ENCODE measurements at places on chromosomes 6 and 20.

GRCh38 chr20:38751360-38751976, 3.2 kb downstream of the ACTR5 start:
- no peak for DNase-seq

DNA sequence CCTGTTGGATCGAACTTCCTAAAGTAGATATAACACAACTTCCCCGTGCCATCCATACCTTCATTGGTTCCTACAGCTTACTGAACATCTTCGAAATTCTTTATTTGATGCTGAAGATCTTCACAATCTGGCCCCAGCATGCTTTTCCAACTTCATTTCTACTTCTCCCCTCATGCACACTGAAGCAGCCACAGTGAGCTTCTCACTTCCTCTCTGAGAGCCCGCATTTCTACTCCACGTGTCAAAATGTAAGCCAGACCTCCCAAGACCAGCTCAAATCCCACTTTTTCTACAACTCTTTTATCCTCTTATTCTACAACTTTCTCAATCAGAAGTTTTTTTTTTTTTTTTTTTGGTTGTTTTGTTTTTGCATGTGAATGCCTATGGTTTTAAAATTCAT, 254.7 kb downstream of the GMPR start:
- DNase-seq = no peak

DNA sequence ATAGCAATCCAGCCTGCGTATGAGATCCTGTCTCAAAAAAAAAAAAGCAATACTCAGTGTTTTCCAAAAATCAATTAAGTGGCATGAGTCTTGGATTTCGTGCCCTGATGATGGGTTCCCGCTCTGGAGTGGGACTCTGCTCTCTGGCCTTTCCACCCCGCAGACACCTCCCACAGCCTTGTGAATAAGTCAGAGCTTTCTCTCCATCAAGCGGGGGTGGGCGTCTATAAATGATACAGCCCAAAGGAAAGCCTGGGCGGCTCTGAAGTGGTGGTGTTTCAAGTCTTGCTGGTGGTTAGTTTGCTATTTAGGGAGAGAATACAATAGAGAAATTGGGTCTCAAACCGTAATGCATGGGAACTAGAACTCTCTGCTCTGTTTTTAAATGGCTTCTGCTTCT, 52.5 kb upstream of the TAGAP start:
- DNase-seq = no peak

- no peak for DNase-seq
These were observed 6.8 kb downstream of the ABCF1 start for GRCh38 chr6:30578051-30578450.

- DNase-seq = no peak
These were observed 1.9 kb downstream of the POU3F2 start for GRCh38 chr6:98836025-98836961.

DNA sequence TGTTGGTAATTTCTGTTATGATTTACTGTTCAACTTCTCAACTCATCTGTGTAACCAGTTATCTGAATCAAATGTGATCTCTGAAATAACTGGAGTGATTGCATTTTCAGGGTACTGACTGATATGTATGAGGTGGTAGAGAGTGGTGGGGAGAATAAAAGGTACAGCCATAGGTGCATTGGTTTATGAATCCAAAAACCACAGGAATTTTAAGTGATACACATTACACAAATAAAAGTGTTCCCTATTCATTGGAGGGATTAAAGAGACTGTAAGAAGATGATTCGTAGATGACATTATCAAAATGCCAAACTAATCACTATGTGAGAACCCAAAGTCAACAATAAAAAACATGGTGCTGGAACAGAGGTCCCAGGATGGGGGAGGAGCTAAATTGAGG, 158.7 kb upstream of the RSPO3 start:
- DNase-seq = no peak

GRCh38 chr6:37287519-37288157, 29.7 kb upstream of the TMEM217 start:
- DNase-seq = no peak

DNA sequence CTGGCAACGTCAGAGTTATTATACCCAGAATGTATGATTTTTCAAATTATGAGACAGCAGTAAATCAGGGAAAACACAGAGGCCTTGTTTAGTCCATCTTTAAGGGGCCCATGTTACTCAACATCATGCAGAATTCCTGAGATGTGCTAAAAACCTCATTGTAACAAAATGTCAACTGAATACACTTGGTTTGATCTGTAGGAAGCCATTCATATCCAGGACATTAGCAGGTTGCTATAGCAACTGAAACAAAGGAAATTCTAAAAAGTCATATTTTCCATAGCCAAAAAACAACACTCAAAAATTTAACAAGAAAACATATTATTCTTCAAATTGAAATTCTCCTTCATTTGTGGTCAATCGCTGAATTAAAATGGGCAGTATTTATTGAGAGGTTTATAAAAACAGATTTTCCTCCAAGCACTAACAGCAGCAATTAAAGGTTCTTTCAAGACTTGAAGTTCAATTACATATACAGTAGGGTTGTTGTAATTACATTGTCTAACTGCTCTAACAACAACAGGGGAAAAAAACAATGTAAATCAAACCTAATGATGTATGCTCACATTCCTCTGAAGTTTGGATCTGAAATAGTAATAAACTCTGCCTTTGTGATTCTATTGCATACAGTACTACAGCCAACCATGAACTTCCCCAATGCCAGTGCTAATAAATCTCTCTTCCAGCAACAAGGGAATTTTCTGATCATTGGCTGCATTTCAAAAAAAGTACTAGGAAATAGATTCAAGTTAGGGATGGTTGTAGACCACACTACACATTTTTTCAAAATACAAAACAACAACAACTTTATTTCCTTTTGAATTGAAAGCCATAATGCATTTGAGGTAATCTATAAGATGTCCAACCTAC, 34.9 kb downstream of the COL12A1 start:
- DNase-seq = no peak

DNA sequence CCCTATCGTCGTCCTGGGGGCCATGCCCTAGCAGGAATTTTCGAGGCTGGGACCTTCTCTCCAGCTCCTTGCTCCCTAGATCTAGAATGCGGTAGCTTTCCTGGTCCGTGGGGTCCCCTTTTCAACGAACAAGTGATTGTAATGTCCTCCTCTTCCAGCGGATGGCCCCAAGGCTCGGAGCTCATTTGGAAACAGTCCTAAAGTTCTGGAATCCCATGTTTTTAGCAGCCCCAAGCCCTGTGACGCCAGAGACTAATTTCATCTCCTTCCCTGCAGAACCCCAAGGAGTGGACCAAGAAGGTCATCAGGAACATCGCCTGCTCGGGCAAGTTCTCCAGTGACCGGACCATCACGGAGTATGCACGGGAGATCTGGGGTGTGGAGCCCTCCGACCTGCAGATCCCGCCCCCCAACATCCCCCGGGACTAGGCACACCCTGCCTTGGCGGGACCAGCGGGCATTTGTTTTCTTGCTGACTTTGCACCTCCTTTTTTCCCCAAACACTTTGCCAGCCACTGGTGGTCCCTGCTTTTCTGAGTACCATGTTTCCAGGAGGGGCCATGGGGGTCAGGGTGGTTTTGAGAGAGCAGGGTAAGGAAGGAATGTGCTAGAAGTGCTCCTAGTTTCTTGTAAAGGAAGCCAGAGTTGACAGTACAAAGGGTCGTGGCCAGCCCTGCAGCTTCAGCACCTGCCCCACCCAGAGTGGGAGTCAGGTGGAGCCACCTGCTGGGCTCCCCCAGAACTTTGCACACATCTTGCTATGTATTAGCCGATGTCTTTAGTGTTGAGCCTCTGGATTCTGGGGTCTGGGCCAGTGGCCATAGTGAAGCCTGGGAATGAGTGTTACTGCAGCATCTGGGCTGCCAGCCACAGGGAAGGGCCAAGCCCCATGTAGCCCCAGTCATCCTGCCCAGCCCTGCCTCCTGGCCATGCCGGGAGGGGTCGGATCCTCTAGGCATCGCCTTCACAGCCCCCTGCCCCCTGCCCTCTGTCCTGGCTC, 48.5 kb downstream of the PYGB start:
- no peak for DNase-seq

- no peak for DNase-seq
These were observed 235.1 kb downstream of the ZFAND3 start for GRCh38 chr6:38054527-38055202.

DNA sequence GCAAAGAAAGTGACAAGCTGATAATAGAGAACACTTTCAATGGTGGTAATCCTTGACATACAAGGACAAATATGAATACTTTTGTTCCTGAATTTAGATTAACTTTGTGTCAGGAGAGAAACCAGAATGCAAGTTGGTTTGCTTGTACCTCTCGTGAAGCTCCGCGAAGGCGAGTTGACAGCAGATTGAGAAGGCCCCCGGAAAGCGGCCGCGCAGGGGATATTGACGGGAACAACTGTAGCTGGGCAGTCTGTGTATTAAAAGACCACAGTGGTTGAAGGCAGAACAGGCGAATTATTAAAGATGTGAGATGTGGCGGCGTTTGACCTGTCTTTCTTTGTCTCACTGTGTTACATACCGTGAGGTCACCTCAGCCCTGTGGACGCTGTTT, 175.8 kb upstream of the RALGAPA2 start:
- DNase-seq = no peak

GRCh38 chr20:13286607-13287006, 65.5 kb downstream of the ISM1 start:
- no peak for DNase-seq

DNA sequence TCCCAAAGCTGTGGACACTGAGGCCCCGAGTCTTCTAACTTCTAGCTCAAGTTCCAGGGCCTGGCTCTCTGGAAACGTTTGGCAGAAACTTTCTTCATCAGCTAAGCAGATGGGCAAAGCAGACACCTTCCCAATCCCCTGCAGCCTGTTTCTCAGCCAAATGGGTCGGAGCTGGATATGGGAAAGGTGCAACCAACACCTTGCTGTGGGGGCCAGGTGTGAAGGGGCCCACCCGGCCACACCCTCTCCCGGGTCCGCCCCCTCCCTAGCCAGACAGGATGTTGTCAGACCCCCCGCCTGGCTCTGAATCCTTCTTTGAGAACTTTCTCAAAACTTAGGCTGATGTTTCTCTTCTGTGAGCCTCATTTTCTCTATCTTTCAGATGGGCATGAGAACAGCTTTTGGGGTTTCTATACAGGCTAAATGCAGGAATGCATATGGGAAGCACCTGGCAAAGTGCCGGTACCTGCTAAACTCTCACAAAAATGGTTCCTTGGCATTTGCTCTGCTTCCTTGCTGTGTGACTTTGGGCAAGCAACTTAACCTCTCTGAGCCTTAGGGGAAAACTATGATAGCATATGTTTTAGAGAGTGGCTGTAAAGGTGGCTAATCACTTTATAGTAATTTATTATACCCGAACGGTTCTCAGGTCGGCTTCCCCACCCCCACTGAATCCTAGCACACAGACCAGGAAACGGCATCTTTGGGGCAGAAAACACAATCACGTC, 1.8 kb downstream of the SNAI1 start:
- no peak for DNase-seq

- DNase-seq = no peak
These were observed 2.7 kb downstream of the DLL1 start for GRCh38 chr6:170288091-170288631.

GRCh38 chr6:138160329-138161087, 1.2 kb upstream of the ARFGEF3 start:
- DNase-seq = no peak

GRCh38 chr6:110934381-110934898, 24.1 kb upstream of the GTF3C6 start:
- DNase-seq = no peak

GRCh38 chr20:11452326-11452725, 465.4 kb upstream of the BTBD3 start:
- no peak for DNase-seq

GRCh38 chr6:35691027-35691824, 2.5 kb upstream of the FKBP5 start:
- DNase-seq = peak; percentile 11

DNA sequence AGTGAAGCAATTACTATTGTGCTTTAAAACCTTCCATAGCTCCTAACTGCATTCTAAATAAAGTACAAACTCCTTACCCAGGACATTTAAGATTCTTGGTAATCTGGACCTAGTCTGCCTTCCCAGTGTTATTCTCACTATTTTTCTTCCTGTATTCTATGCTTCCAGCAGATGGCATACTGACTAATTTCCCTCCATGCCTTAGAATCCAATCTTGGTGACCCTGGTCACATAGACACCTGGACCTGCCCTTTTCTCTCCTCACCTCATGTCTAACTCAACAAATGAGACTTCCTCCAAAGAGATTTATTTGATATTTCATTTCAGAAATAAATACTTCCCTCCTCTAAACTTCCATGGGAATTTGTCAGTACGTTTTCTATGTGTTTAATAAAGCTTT, 25.8 kb downstream of the ROS1 start:
- no peak for DNase-seq

DNA sequence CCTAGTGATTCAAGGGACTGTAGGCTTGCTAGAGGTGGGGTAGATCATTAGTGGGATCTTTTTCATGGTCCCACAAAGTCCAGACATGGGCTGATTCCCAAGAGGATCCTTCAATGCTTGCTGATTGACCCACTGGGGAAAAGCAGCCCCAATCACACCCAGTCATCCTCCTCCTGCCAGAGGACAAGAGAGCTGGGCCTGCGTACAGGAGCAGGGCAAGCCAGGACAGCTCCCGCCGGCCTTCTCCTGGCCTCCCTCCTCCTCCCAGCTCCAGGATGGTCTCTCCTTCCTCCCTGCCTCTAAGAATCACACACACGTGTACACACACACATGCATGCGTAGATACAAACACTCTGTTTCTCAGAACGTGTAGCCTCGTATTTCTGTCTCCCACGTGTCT, 27.0 kb downstream of the KCNK15 start:
- no peak for DNase-seq

DNA sequence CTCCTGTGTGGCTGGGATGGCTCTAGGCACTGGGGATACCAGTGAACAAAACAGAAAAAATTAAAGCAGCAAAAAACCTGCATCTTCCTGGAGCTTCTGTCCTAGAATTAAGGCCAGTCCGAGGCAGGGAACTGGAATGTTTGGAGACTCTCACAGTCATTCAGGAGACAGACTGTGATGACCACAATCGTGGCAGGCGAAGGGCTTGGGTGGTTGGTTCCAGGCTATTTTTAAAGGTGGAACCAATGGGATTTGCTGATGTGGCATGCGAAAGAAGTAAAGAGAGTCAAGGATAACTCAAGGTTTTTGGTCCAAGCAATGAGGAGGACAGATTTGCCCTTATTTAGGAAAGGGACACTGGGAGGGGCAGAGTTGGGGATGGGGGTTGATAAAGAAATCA, 66.9 kb downstream of the SULF2 start:
- DNase-seq = no peak

DNA sequence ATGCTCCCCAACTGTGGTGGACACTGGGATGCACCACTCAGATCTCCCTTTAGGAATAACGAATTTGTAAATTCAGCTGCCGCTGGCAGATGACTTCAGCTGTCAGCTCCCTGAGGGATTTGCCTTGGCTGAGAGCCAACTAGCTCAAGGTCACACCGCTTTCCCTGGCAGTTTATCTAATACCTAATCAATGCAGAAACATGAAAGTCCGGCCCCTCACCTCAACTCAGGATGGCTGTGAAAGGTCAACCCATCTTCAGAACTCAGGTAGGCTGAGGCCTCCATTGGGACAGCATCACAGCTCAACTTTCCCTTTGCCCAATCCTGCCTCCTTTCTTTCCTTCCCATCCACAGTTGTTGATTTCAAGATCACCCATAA, 22.8 kb upstream of the SCGN start:
- DNase-seq = no peak

GRCh38 chr6:88586371-88587149, 376.9 kb downstream of the RNGTT start:
- no peak for DNase-seq

GRCh38 chr6:125027287-125027686, 65.0 kb downstream of the RNF217 start:
- no peak for DNase-seq
